ENCODE measurements at places on chromosomes 3 and 15.
A peak's percentile ranks its signal among the peaks of the same experiment; 100 is the strongest.

- no peak for DNase-seq
Observed at GRCh38 chr15:37792351-37792750, 142.1 kb upstream of the TMCO5A start.

DNA sequence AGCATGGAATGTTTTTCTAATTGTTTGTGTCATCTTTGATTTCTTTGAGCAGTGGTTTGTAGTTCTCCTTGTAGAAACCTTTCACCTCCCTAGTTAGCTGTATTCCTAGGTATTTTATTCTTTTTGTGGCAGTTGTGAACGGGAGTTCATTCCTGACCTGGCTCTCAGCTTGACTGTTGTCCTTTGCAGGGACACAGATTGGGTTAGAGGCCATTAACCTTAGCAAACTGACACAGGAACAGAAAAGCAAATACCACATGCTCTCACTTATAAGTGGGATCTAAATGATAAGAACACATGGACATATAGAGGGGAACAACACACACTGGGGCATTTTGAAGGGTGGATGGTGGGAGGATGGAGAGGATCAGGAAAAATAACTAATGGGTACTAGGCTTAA lies 52.2 kb upstream of the RORA start:
- no peak for DNase-seq

- DNase-seq: no peak
Observed at GRCh38 chr3:152376351-152377183, 107.8 kb downstream of the MBNL1 start.

DNA sequence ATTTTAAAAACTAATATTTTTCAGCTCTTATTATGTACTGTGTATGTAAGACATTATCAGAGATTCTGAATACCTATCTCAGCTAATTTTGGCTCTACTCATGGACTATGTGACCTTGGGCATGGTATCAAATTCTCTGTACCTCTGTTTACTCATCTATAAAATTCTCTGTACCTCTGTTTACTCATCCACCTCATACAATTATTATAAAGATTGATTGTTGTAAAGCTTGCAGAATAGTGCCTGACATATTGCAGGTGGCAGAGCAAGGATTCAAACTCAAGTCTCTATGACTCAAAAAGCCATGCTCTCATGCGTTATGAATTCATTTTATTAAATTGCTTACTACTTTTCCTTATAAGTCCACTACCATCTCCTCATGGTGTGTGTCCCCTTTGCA lies 151.9 kb upstream of the ARL6 start:
- DNase-seq: no peak

- no peak for DNase-seq
Observed at GRCh38 chr15:49492830-49493229, 69.8 kb downstream of the FGF7 start.

DNA sequence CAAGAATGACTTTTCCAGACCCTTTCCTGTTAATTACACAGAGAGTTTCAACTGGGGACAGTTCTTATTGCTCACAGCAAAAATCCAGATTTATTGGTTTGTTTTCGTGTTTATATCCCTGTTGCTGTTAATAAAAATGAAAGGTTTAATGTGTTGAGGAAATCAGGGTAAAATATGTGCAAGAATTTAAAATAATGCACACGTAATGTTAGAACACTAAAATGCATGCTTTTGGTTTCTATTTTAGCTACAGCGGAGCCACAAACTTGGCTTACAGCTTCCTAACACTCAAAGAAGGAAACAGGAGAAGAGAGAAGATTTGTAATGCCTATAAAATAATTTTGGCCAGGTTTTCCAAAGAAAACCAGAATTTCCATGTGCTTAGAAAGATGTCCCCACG lies 62.7 kb downstream of the CASR start:
- no peak for DNase-seq

DNA sequence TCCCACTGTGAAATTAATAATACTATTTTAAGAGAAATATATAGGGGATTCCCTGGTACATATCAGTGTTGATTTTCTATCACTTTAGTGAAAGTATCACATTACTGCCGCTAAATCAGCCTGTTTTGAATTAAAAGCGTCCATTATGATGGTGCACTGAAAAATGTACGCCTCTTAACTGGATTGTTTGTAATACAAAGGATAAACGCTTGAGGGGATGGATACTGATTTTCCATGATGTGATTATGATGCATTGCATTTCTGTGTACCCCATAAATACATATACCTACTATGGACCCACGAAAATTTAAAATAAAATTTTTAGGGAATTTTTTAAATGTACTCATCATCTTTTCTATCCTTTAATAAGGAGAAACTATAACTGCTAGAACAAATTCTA lies 478.6 kb downstream of the MAGI1 start:
- no peak for DNase-seq

DNA sequence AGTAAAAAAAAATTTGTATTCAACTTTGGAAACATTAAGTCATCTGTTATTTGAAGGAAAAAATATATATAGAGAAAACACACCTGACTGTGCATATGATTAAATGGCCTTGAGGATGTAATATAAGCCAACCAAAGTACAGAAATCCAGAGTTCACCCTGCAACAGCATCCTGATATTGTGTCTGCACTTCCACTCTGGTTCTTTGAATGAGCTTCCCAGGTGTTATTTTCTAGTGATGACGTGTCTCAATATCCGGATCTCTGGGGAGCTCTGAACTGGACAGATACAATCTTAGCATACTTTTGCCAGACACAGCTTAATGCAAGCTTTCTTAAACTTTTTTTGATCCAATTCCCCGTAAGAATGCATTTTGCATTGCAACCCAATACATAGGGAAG lies 19.5 kb upstream of the PIK3CB start:
- DNase-seq: no peak

- DNase-seq: no peak
Observed at GRCh38 chr3:31161889-31162288, 267.4 kb upstream of the GADL1 start.

DNA sequence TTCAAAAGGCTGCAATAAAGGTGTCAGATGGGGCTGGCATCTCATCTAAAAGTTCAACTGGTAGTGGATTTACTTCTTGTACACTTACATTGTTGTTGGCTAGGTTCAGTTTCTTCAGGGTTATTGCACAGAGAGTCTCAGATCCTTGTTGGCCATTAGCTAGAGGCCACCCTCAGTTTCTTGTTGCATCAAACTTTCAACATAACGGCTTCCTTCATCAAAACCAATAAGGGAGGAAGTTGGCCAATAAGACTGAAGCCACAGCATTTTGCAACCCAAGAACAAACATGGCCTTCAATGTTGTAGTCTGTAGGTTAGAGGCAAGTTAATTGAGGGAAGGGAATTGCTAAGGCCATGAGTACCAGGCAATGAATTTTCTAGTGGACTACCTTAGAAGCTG lies 218.0 kb downstream of the ZBBX start:
- no peak for DNase-seq

GRCh38 chr15:90338532-90338931 lies 13.6 kb upstream of the ZNF774 start:
- no peak for DNase-seq

GRCh38 chr3:29415482-29416223 lies 134.8 kb downstream of the RBMS3 start:
- no peak for DNase-seq

DNA sequence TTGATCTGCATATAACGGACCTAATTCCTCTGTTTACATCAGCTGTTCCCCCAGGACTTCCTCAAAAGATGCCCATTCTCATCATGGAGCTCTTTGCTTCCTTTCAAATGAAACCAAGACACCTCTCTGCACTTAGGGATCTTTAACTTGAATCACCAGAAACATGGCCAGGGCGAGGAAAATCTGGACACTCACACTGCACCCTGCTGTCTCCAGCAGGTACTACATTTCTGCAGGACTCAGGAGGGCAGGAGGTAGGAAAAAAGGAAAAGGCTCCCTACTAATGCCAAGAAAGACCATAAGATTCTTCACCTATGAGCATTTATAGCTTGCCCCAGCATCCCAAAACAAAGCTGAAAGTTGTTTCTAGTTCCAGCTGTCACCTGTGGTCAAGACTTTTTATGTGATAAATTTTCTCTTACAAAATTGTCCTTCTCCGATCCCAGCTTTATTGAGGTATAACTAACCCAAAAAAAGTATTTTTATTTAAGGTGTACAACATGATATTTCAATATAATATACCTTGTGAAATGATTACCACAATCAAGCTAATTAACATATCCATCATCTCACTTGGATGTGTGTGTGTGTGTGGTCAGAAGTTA lies 87.3 kb upstream of the C15orf61 start:
- peak; percentile 88 for DNase-seq

DNA sequence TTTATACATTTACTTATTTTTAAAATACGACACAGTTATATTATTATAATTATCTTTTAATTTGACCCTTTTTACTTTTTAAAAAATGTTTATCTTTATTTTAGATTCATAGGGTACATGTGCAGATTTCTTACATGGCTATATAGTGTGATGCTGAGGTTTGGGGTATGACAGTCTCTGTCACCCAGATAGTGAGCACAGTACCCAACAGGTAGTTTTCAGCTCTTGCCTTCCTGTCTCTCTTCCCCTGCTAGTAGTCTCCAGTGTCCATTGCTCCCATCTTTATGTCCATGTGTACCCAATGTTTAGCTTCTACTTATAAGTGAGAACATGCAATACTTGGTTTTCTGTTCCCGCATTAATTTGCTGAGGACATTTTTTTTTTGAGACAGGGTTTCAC lies 21.8 kb upstream of the KCNMB2 start:
- no peak for DNase-seq

- DNase-seq: no peak
Observed at GRCh38 chr15:41304149-41304770, 28.1 kb downstream of the OIP5 start.

- no peak for DNase-seq
Observed at GRCh38 chr3:177597311-177598096, 400.2 kb upstream of the TBL1XR1 start.

DNA sequence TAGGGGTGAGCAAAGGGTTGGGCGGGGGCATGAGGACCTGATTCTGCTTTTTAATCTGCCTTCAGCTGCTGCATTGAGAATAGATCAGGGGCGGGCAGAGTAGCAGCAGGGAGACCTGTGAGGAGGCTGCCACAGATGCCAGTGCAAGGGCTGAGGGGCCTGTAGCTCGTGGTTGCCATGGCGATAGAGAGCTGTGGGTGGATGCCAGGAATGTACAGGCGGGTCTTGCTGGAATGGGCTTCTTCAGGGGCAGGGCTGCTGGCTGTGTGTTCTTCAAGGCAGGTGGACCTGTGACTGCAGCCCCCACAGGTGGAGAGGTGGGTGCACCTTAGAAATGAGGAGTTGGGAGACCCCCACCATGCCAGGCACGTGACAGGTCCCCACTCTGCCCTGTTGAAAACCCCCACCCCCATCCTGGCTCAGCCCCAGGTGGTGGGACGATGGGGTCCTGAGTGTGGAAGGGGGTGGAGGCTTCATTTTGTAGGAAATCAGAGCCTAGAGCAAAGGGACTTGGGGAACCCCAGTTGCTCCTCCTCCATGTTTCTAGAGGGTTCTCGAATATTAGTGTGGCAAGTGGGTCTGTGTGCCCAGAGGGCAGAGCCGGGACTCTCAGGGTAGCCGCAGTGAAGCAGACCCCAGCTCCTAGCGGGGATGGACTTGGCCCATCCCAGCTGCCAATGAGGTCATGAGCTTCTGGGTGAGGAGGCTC lies 38.3 kb downstream of the SLC6A6 start:
- DNase-seq: peak; percentile 74

DNA sequence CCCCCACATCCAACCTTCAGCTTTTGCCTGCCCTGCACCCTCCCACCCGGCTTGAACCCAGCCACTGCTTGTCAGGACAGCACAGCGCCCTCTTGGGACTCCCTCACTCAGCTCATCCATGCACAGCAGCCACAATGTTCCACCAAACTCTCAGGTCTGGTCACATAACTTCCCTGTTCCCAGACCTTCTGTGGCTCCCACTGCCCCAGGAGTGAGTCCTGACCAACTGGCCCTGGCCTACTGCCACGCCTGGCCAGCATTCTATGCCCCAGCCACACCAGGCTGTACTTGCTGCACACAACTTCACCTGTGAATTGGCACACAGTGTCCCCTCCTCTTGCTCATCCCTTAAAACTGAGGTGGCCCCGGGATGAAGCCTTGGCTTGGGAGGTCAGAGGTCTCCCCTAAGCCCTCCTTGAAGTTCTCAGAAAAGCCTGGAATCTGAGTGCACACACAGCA lies 21.0 kb downstream of the PLXNB1 start:
- DNase-seq: peak; percentile 71

GRCh38 chr3:65714134-65714533 lies 324.6 kb downstream of the MAGI1 start:
- DNase-seq: peak; percentile 51

GRCh38 chr3:160331127-160331937 lies 67.7 kb downstream of the IFT80 start:
- DNase-seq: no peak

DNA sequence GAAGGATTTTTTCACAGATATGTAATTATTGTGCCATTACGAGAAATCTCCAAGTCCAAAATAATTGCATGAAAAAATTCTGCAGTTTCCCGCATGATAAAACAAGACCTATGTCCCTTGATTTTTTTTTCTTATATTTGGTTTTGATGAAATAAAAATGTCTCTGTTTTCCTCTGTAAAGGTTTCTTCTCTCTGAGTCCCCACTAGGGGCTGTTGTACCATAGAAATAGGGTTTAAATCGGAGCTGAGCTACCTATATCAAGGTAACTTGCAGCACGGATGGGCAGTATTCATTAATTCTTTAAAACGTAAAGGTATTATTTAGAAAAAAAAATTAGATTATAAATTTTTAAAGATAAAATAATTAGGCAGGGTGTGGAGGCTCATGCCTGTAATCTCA lies 66.6 kb upstream of the IGF1R start:
- no peak for DNase-seq

DNA sequence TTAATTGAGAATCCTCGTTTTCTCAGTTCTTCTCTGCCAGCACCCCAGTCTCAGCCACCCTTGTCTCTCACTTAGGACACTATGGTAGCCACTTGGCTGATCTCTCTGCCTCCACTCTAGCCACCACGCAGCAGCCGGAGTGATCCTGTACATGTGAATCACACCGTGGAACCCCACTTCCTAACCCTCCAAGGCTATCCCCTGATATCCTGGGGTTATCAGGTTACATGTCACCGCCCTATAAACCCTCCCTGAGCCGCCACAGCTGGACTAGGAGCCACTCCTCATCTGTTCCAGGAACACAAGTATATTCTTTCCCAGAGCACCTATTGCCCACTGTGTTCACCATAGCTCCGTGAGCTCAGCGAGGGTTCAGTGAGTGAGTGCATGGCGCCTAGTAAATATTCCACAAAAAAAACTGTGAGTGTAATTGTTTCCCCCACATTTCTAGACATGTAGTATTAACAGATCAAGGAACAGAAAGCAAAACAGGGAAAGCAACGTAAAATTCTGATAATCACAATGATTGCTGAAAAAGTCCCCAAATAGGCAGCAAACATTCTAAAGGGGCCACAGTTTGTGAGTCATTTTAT lies 661 bp upstream of the PARP14 start:
- DNase-seq: peak; percentile 56

All from endodermal cell (in vitro differentiated cells).